Articular chondrocyte of knee joint (primary cell): ENCODE measurements at places on chromosomes 5 and 9. TPM values are rescaled to one million over a fixed set of nuclear protein-coding genes. Genes with fewer than 3 reads are reported as not detected.

TMEM38B gene
- total RNA-seq = 20.2 and 20.8 TPM in 2 replicates

ANXA2R gene
- total RNA-seq = 4.4 and 5.2 TPM in 2 replicates

TSLP gene
- 0.65 and 0.76 TPM in 2 replicates for total RNA-seq

NACC2 gene
- 24.8 and 28.0 TPM in 2 replicates for total RNA-seq

SHISAL2B gene
- not detected in 2 replicates for total RNA-seq

RAB3C gene
- total RNA-seq = not detected in 2 replicates

PCDHGA5 gene
- 5.6 and 6.5 TPM in 2 replicates for total RNA-seq

SPOCK1 gene
- total RNA-seq = 145 and 172 TPM in 2 replicates

C5orf58 gene
- total RNA-seq = not detected in 2 replicates

SH2D3C gene
- 0.32 and 0.52 TPM in 2 replicates for total RNA-seq

HRH2 gene
- 0.54 TPM in 1 of 2 replicates, not detected in the other for total RNA-seq

OR1Q1 gene
- not detected in 2 replicates for total RNA-seq

SUSD3 gene
- total RNA-seq = 2.7 and 7.2 TPM in 2 replicates

LPAR1 gene
- 212 and 263 TPM in 2 replicates for total RNA-seq

LCN15 gene
- not detected in 2 replicates for total RNA-seq

FOXD4 gene
- total RNA-seq = 0.26 and 0.43 TPM in 2 replicates

TERT gene
- not detected in 2 replicates for total RNA-seq
